ENCODE measurements at places on chromosomes 4 and X. TPM values are rescaled to one million over a fixed set of nuclear protein-coding genes. Genes with fewer than 3 reads are reported as not detected.

The PACRGL gene
- 25.6 TPM for total RNA-seq

The AKAP4 gene
- total RNA-seq, result not detected

The NEIL3 gene
- 8.4 TPM for total RNA-seq

The FHIP1A gene
- 2.6 TPM for total RNA-seq

The ZAR1 gene
- total RNA-seq, result not detected

Measured in epithelial cell of alveolus of lung (primary cell).